Fibroblast of the aortic adventitia (primary cell): ENCODE measurements at places on chromosomes 16 and 17. TPM values are rescaled to one million over a fixed set of nuclear protein-coding genes. Genes with fewer than 3 reads are reported as not detected.

DNA sequence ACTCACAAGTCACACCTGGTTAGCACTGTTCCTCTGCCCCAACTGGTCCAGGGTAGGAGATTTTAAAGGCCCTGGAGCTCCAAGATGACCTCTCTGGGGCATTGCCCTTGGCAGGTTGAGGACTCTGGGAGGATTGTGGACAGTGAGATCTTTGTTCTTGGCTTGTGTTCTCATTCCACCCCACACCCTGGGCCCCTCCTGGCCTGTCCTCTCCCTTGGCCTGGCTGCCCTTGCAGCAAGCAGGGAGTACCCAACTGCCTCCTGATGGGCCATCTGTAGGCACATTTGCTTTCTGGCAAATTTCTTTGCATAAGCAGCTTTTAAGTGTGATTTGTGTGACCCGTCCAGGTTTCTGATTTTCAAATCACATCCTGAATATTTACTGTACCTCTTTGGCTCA is 239.6 kb downstream of the UTP18 start:
- no peak for DNase-seq

DNA sequence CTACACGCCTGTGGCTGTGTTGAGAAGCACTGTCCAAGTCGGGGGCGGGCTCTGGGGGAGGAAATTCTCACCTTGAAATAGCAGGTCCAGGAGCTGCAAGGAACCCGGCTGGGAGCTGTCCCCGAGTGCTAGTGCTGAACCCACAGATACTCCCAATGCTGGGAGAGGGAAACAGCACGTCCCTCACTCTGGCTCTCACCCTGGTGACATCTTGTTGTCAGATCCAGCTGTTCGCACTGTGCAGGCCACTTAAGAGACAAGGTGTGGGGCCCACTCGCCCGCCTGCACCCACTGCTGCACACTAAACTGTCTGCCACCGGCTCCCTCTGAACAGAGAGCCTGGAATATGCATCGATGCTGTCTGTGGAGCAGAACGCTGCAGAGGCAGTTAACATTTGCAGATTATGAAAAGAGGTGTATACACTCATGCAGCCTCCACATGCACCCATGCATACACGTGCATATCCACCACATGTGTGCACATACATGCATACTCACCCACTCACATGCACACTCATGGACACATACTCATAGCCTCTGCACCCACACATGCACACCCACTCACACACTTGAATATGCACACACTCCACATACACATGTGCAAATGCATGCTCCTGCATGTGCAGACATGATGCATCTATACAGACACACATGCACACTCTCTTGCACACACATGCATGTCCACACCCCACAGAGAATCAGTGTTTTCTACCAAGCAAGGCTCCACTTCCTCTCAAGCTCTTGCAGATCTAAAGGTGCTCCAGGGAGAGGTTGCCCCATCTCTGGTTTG is 42.0 kb downstream of the MGAT5B start:
- DNase-seq = peak; percentile 46

Gene LDHD
- total RNA-seq = 0.18 and 2.9 TPM in 2 replicates

- no peak for DNase-seq
Observed at GRCh38 chr16:72921106-72921505, 126.8 kb downstream of the ZFHX3 start.

Gene KIF2B
- total RNA-seq = not detected in 2 replicates

DNA sequence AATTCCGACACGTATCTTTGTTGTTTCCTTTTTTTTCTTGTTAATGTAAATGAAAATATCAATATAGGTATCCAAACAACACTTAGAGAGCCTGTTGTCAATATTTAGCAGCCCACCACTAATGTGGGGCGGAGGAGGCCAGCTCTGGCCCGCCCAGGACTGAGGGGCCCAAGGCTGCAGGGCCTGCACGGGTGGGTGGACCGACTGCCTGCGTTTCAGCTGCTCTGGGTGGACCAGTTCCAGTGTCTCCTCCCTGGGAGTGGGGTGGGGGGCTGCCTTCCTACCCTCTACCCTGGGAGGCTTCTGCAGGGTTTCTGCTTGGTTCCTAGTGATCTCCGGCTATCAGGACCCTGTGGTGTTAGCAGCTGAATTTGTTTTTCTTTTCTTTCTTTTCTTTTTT is 15.9 kb upstream of the ADGRG1 start:
- no peak for DNase-seq

Gene C1QTNF8
- not detected in 2 replicates for total RNA-seq
